Lung (tissue), 17 donors: ENCODE measurements at places on chromosomes 12 and 14. TPM values are rescaled to one million over a fixed set of nuclear protein-coding genes. Genes with fewer than 3 reads are reported as not detected.

The KRT74 gene
- not detected for total RNA-seq

The IFNG-AS1 gene
- total RNA-seq, result 0.31 TPM

DNA sequence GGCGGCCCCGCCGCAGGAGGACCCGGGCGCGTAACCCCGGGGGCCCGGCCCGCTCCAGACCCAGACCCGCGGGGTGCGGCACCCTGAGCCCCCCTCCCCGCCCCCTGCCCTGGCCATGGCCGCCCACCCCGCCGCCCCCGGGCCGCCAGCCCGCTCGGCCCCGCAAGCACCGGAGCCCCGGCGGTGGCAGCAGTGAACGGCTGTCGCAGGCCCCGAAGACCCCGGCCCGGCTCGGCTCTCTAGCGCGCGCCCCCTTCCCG lies 221 bp downstream of the MARCHF9 start:
- H3K4me3 ChIP-seq, result peak overlapping the region; percentile 71
- no peaks in the 10 kb centered on the region for H3K27me3 ChIP-seq
- DNase-seq, result no peak
- no peak overlapping the region for H3K27ac ChIP-seq
- H3K4me1 ChIP-seq, result peaks cover 13% of the 10 kb centered on the region

DNA sequence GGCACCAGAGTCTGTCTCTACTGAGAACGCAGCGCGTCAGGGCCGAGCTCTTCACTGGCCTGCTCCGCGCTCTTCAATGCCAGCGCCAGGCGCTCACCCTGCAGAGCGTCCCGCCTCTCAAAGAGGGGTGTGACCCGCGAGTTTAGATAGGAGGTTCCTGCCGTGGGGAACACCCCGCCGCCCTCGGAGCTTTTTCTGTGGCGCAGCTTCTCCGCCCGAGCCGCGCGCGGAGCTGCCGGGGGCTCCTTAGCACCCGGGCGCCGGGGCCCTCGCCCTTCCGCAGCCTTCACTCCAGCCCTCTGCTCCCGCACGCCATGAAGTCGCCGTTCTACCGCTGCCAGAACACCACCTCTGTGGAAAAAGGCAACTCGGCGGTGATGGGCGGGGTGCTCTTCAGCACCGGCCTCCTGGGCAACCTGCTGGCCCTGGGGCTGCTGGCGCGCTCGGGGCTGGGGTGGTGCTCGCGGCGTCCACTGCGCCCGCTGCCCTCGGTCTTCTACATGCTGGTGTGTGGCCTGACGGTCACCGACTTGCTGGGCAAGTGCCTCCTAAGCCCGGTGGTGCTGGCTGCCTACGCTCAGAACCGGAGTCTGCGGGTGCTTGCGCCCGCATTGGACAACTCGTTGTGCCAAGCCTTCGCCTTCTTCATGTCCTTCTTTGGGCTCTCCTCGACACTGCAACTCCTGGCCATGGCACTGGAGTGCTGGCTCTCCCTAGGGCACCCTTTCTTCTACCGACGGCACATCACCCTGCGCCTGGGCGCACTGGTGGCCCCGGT lies at the start of gene PTGDR:
TSS of gene PTGDR (plus strand) at position 198 of the 778 bp plus-strand sequence. CDS start at position 315, 117 bp downstream.
- no peak for DNase-seq
- no peaks in the 10 kb centered on the region for H3K36me3 ChIP-seq
- H3K4me3 ChIP-seq, result peak within 1 kb of the TSS; percentile 50

DNA sequence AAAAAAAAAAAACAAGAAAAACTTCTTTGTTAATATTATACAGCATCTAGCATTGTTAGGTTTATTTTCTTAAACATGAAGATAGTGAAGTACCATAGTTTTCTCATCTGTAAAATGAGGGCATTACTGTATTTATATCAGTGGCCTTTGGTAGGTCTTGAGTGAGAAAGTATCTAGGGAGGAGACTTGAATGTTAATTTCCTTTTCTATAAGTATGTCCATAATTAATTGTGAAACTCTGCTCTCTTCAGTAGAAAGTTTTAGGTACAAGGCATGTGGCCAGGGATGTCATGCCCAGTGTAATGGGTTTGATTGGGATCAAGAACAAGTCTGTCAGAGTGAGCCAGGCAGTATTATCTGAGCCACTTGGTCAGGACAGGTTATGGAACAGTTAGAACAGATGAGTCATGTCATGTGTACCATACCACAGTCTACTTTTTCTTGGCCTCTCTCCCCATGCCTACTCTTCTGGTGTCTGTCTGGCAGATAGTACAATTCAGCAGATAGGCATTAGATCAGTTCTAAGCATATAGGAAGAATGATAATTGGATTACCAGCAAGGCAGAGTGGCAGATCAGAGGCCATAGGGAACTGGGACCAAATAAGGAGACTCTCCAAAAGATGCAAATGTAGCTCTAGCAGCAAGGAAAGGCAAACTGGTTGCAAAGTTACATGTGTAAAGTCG lies 30.4 kb downstream of the FBXO34 start:
- DNase-seq, result no peak
- H3K27ac ChIP-seq, result peak overlapping the region; percentile 88
- no peaks in the 10 kb centered on the region for H3K27me3 ChIP-seq
- peaks cover 4% of the 10 kb centered on the region for H3K36me3 ChIP-seq
- peaks cover 22% of the 10 kb centered on the region for H3K4me1 ChIP-seq

DNA sequence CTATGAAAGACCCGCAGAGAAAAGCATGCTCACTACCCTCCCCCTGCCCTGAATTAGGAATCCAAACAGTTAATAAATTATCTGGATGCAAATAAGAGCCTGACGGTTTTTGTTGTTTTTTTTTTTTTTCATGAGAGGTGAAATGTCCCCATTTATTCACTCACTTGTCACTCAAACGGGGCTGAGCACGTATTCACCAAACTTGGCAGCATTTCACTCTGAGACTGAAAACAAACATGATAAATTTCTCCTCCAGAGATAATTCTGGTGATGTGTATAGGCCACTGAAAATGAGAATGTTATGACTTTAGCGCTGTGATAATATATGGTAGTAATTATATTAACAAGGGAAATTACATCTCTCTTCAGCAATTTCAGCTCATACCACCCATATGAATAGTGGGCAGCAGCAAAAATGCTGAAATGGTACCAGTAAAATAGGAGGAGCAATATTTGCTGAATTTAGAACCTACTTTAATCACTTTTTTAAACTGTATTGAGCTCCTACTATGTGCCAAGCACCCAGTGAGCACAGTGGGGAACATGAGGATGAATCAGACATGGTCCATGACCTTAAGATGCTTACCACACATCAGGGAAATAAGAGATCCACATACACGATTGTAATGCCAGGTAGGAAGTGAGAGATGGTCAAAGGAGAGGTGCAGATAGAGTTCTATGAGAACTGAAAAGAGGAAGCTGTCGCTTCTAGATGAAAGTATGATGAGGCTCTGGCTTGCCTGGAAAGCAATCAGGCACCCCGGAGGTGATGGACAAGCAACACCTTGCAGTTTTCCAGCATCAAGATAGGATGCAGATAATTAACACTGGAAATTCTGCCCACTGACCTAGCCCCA lies 286.5 kb upstream of the TMPO start:
- peaks cover 6% of the 10 kb centered on the region for H3K4me1 ChIP-seq
- H3K4me3 ChIP-seq, result no peak overlapping the region
- no peaks in the 10 kb centered on the region for H3K27me3 ChIP-seq
- H3K36me3 ChIP-seq, result no peaks in the 10 kb centered on the region
- DNase-seq, result peak; percentile 25

GRCh38 chr14:104973135-104973384 lies 5.1 kb downstream of the AHNAK2 start:
- no peak overlapping the region for H3K4me3 ChIP-seq
- H3K4me1 ChIP-seq, result peaks cover 49% of the 10 kb centered on the region
- no peak overlapping the region for H3K27ac ChIP-seq
- no peaks in the 10 kb centered on the region for H3K27me3 ChIP-seq
- no peaks in the 10 kb centered on the region for H3K36me3 ChIP-seq
- peak; percentile 38 for DNase-seq

DNA sequence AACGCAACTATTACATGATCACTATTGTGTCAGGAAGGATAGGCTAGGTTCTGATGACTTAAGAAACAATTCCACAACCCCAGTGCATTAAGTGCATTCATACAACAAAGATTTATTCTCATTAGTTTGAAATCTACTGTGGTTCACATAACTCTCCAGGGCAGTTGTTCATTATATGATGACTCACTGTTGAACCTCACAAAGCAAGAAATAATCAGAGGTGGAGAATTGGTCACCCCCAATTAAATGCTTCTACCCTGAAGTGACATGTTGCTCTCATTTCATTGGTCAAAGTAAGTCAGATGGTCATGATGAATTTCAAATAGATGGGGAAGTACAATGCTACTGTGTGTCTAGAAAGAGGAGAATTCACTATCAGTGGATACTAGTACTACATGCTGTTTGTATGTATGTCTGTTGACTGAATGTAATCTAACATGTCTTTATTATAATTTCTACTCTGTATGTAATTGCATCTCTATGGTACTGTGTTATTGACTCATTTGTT lies 6.1 kb upstream of the HELB start:
- no peaks in the 10 kb centered on the region for H3K27me3 ChIP-seq
- H3K4me1 ChIP-seq, result no peaks in the 10 kb centered on the region
- H3K4me3 ChIP-seq, result no peak overlapping the region

DNA sequence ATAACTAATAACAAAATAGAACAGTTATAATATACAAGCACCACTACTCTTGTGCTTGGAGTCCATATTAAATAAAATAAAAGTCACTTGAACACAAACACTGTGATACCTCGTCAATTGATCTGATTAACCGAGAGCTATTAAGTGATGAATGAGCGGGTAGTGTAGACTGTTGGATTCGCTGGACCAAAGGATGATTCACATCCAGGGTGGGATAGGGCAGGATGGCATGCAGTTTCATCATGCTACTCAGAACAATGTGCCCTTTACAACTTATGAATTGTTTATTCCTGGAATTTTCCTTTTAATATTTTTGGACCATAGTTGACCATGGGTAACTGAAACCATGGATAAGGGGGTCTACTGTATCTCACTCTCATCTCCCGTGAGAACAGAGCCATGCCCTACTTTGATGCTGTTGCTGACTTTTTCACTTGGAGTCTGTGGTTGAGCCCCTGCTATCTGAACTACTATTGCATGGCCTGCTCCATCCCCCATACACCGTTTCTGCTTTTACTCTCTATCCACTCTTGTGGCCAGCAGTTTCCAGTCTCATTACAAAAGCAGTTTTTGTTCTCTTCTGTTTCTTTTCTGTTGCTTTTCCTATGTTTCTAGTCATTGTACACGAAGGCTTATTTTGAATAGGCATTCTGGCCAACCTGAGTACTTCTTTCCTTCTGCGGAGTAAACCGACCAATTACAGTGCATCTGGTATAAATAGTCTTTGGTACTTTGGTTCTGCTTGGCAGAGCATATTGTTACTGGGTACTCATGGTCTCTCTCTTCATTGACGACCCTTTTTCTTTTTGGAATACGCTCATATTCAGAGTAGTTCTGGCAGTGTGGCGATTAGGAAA lies 12.2 kb downstream of the TMTC2 start:
- H3K4me1 ChIP-seq, result no peaks in the 10 kb centered on the region
- no peak for DNase-seq
- no peak overlapping the region for H3K4me3 ChIP-seq
- no peaks in the 10 kb centered on the region for H3K36me3 ChIP-seq
- H3K27me3 ChIP-seq, result no peaks in the 10 kb centered on the region
- H3K27ac ChIP-seq, result no peak overlapping the region

DNA sequence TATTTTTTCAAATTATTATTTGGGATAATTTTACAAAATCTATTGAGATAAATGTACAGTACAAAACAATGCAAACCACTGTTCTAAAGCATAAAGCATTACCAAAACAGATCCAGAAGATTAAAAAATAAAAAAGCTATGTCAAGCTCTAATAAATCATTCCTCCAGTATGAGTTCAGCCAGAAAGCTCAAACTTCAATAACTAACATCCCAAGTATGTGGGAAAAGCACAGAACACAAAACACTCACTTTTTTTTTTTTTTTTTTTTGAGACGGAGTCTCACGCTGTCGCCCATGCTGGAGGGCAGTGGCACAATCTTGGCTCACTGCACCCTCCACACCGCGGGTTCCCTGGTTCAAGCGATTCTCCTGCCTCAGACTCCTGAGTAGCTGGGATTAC lies 11.3 kb downstream of the SAV1 start:
- no peaks in the 10 kb centered on the region for H3K27me3 ChIP-seq
- H3K27ac ChIP-seq, result no peak overlapping the region
- no peak for DNase-seq
- peaks cover 14% of the 10 kb centered on the region for H3K36me3 ChIP-seq

GRCh38 chr12:20220339-20220738 lies 148.0 kb upstream of the PDE3A start:
- H3K27ac ChIP-seq, result no peak overlapping the region
- no peaks in the 10 kb centered on the region for H3K4me1 ChIP-seq
- no peaks in the 10 kb centered on the region for H3K36me3 ChIP-seq
- no peak overlapping the region for H3K4me3 ChIP-seq
- H3K27me3 ChIP-seq, result no peaks in the 10 kb centered on the region

- no peaks in the 10 kb centered on the region for H3K36me3 ChIP-seq
- no peaks in the 10 kb centered on the region for H3K27me3 ChIP-seq
- H3K4me3 ChIP-seq, result no peak overlapping the region
- DNase-seq, result no peak
Measured at GRCh38 chr12:105554223-105554678, 223.8 kb downstream of the C12orf75 start.

GRCh38 chr12:107339932-107340331 lies 246.6 kb upstream of the CRY1 start:
- H3K36me3 ChIP-seq, result no peaks in the 10 kb centered on the region
- H3K4me1 ChIP-seq, result no peaks in the 10 kb centered on the region
- H3K27me3 ChIP-seq, result no peaks in the 10 kb centered on the region
- no peak overlapping the region for H3K27ac ChIP-seq

GRCh38 chr14:89351516-89352404 lies 65.3 kb downstream of the FOXN3 start:
- peak overlapping the region; percentile 76 for H3K27ac ChIP-seq
- peak; percentile 96 for DNase-seq
- peaks cover 16% of the 10 kb centered on the region for H3K36me3 ChIP-seq
- peaks cover 5% of the 10 kb centered on the region for H3K4me1 ChIP-seq
- H3K27me3 ChIP-seq, result no peaks in the 10 kb centered on the region
- H3K4me3 ChIP-seq, result no peak overlapping the region

DNA sequence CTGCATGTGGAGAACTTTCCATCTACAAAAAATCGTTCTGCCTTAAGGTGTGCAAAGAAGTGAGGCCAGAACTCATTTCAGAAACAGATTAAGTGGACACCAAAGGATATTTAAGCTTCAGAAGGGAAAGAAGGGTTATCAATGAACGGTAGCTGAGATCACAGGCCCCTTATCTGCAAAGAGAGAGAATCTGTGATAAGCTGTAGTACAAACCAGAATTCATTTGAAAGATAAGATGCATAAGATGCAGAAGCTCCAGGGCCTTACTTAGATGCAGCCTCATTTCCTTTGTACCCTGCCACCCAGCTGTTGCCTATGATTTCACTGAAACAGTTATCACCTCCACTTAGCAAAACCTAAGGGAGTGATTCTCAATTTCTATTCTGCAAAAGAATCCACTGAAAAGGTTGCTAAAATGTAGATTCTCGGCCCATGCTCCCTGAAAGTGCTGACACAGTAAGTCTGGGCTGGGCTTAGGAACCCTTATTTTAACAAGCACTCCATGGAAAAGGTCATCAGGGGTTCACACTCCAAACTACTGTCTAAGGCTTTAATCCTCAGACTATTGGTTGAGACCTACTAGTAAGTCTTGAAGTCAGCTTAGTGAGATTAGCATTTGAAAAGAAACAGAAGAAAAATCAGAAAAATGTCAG lies 64.8 kb downstream of the HELB start:
- H3K27me3 ChIP-seq, result no peaks in the 10 kb centered on the region
- no peak overlapping the region for H3K4me3 ChIP-seq
- DNase-seq, result no peak

GRCh38 chr14:101972126-101972866 lies 7.9 kb downstream of the DYNC1H1 start:
- peaks cover 5% of the 10 kb centered on the region for H3K36me3 ChIP-seq
- no peaks in the 10 kb centered on the region for H3K27me3 ChIP-seq
- no peak overlapping the region for H3K4me3 ChIP-seq
- no peak for DNase-seq
- peak overlapping the region; percentile 3 for H3K27ac ChIP-seq
